ENCODE measurements at places on chromosomes 5 and 9.

GRCh38 chr5:35331956-35332950 lies 102.0 kb upstream of the PRLR start:
- no peak for DNase-seq

- no peak for DNase-seq
Observed at GRCh38 chr5:161271816-161272215, 274.7 kb downstream of the GABRB2 start.

DNA sequence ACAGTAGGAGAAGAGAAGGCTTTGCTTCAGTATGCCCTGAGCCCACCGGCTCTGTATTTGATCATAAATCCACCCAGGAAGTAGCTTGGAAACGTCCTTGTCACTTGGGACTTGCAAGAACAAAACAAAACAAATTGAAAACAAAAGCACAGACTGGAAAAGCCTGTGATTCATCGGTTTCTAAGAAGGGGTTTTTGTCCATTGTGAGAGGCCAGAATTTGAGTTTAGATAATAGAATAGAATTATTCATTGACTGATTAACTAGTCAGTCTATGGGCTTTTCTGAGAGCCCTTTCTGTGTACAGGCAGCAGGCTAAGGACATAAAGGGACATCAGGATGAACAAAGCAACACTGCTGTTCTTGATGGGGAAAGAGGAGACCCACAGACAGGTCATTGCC lies 424.8 kb downstream of the IRX1 start:
- DNase-seq = no peak

GRCh38 chr9:72911816-72912215 lies 41.0 kb downstream of the ALDH1A1 start:
- no peak for DNase-seq

DNA sequence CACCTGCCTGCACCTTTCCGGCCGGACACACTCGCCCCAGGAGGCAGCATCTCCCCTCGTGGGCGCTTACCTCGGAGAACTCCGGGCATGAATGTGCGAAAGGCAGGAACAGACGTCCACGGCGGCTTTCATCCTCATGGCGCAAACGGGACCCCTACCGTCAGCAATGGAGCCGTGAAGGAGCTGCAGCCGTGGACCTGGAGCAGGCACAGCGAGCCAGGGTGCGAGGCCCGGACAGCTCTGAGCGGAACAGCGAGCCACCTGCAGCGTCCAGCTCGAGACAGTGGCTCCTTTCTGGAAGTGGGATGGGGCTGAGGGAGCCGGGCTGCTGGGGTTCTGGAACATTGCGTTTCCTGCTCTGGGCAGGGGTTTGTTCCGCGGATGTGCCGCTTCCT lies 7.8 kb upstream of the SLC6A19 start:
- no peak for DNase-seq

DNA sequence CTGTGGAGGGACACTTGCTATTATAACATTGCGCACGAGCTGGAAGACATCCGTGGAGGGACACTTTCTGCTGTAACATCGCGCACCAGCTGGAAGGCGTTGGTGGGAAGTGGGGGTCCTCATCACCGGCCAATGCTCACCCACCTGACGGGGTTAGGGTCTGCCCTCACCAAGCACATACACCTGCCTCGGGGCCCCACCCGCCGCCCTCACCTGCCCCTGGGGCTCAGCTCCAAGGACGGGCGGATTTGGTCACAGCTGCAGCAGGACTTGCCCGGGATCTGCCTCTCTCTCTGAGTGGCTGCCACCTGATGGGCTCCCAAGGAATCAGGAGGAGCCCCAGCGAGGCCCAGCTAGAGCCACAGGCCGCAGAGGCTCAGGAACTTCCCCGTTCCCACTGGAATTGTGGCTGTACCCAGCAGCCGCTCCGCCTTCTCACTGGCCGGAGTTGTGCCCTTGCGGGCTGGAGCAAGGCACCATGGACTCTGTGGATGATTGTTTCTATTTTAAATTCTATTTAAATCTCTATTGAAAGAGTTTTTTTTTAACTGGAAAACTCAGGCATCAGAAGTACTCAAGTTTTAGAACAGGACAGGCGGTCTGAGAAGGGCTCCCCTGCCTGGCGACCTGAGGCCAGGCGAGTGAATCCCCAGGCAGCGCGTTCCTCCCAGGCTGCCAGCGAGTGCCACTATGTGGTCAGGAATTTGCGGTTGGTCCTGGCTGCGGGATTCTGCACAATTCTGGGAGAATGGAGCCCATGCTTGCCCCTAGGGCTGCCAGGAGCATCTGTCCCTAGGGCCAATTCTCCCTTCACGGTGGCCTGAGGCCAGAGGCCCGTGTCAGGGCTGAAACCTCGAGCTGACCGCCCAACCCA lies 38.9 kb upstream of the SLC6A3 start:
- no peak for DNase-seq

DNA sequence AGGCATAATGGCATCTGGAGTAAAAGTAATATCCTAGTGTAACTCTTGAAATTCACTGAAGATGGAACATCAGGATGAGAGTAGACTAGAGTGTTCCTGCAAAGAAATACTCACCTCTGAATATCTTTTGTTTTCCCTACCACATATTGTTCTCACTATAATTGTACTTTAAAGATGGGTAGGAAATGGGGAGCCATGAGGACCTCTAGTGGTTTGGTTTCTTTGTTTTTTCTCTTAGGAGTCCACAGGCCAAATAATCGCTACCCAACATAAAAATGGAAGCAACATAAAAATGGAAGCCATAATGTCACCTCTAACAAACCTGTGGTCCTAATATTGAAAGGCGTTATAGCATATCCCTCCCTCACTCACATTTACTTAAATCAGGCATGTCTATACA lies 2375.8 kb downstream of the MAT2B start:
- no peak for DNase-seq

GRCh38 chr9:128785427-128785826 lies 1.6 kb upstream of the TBC1D13 start:
- DNase-seq = no peak

GRCh38 chr9:2016408-2017330 lies 1.5 kb downstream of the SMARCA2 start:
- DNase-seq = peak; percentile 36

GRCh38 chr5:42677156-42677842 lies 79.3 kb upstream of the CCDC152 start:
- no peak for DNase-seq

DNA sequence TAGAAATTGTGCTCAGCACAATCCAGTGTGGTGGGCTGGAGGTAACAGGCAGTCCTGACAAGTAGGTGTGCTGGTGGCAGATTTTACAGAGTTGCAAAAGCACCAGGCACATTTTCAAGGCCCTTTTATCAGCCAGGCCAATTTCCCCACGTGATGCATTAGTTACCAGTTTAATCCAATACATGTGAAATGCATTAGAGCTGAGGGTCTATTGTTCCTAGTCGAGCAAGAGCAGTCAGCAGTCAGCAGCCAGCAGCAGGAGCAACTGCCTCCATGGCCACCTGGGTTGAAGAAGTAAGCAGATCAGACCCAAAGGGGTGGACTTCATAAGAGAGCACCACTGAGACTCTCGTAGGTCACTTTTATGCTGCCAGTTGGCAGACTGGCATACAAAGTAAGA lies 76.7 kb downstream of the EPB41L4A start:
- DNase-seq = no peak

DNA sequence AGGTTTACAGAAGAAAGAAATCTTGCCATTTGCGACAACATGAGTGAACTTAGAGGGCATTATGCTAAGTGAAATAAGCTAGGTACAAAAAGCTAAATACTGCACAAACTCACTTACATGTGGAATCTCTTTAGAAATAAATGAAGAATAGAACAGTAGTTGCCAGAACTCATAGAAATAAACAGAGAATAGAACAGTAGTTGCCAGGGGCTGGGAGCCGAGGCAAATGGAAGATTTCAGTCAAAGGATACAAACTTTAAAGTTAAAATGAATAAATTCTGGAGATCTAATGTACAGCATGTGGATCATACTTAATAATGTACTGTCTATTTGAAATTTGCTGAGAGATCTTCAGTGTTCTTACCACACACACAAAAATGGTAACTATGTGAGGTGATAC lies 63.4 kb downstream of the FAM81B start:
- no peak for DNase-seq

GRCh38 chr9:115596021-115596745 lies 478.2 kb upstream of the TNC start:
- DNase-seq = no peak

GRCh38 chr9:106575823-106576222 lies 287.1 kb upstream of the ZNF462 start:
- no peak for DNase-seq

DNA sequence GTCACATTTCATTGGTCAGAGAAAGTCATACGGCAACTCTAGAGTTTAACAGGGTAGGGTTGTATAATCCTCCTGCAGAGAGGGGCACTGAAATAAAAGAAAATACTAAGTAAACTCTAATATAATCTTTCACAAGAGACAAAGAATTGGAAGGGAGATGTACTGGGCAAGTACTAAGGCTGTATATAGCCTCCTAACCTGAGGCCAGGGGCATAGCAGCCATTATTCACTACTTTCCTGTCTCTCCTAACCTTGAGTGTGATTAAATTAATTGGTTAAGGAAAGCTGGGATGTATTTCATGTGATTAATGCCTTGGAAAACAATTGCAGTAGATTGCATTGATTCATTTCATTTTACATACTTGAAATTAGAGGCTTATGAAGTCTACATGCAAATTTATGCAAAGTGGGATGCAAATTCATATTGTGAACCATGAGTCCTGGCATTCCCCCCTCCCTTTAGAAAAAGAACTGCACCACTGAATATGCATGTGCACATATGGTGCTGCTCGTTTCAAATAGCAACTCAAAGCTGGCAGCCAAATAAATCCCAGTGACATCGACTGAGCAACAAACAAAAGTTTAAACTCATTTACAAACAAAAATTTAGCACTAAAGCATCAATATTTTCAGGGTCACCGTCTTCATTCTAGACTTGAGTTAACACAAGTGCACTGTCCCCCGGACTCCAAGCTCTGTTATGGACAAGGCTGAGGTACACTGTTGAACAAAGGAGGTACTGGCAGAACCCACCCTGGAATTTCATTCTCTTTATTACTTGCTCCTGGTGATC lies 70.0 kb downstream of the DMAC1 start:
- DNase-seq = no peak

DNA sequence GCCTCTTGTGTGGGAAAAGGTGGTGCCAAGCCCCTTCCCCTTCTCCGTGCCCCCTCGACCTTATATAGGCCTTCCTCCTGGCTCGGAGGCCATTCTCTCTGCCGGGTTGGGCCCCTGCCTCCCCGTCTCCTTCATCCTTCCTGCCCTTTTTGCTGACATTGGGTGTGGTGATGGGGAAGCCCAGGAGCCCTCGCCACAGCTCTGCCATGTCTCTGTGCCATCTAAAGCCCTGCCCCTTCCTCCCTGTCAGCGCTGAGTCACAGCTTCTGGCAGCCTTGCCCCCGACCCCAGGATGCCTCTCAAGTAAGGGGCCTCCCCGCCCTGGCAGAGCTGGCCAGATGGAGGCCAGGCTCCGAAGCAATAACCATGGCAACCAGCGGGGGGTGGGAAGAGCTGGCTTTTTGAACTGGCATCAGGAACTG lies 30.4 kb downstream of the JADE2 start:
- peak; percentile 53 for DNase-seq

DNA sequence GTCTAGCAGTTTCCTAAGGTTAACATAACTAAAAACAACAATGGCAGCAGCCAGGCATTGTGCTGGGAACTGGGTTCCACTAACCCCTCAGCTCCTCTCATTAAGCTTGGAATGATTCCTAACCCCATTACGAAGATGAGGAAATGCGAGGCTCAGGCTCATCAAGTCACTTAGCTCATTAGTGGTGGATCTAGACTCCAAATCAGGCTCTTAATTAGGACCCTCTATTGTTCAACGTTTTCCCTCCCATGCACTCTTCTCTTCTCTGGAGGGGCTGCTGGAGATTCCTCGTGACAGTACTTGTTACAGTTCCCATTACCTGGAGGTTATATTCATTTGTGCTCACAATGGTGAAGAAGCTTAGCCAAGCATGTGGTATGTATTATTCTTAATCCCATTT lies 6.5 kb downstream of the TAS2R1 start:
- no peak for DNase-seq

DNA sequence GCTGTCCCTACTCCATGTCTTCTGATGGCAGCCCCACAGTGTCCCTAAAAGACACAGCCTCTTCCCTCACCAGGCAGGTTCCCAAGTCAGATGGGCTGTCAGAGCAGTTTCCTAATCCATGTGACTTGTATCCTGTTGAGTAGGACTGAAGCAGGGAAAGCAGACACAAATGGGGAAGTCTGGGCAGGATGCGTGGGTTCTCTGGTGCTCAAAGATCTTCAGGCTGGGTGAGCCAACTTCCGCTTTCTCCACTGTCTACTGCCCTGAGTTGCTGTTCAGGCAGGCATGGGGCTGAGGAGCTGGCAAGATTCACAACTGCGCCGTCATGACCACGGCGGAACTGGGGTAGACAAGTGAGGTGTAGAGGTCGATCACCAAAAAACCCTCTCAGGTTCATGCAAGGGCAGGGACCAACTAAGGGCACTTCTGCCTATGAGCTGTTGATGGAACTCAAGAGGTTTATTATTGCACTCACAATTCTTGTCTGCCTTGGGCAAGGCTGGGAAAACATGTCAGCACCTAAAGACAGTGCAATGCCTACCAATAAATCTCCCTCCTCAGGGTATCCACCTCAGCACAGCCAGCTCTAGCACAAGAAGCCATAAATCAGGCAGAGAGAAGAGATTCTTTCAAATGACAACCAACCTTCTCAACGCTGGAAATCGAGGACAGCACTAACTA lies 83.4 kb downstream of the RAPGEF1 start:
- DNase-seq = peak; percentile 68

DNA sequence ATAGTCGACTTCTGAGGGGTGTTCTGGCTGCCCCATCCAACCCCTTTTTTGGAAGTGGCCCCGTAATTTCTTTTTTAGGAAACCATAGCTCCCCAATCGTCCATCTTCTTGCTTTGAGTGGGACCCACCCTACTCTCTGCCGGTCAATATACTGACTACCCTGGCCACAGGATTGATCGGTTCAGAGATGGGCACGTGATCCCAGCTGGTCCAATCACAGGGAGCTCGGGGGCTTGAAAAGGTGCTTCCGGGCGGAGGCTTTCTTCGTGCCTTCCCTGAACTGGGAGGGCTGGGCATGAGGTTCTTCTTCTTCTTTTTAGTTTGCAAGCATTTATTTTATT lies 78.7 kb upstream of the SH3PXD2B start:
- no peak for DNase-seq

DNA sequence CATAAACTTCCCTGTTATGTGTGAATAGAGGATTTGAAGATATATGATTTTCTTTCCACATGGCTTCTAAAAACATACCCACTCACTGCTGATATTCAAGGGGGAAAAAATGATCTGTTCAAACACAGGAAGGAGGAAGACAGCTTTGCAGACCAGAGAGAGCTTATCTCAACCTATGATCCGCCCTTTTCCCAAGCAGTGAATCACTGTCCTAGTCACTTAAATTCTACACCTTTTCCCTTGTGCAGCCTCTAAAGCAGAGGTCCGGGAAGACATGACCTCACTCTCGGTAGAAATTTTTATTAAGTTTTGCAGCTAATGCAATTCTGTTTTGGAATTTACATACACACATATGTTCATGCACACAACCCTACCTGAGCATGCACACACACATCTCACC lies 197.2 kb downstream of the DIRAS2 start:
- no peak for DNase-seq

Data from stimulated activated CD4-positive, alpha-beta T cell treated with anti-CD3 and anti-CD28 coated beads, TNF-alpha, amount 100 ng/mL, for 1 hour (primary cell).